ENCODE measurements at places on chromosomes 3 and 15. TPM values are rescaled to one million over a fixed set of nuclear protein-coding genes. Genes with fewer than 3 reads are reported as not detected.

DNA sequence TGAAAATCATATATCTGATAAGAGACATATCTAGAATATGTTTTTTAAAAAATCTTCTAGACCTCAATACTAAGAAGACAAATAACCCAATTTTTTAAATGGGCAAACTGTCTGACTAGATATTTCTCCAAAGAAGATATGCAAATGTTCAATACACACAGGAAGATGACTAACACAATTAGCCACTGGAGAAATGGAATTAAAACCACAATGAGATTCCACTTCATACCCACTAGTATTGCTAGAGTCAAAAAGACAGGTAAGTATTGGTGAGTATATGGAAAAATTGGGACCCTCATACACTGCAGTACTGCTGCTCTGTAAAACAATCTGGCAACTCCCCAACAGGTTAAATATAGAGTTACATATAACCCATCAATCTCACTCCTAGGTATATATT, 33.1 kb upstream of the TOPAZ1 start:
- DNase-seq = no peak

Gene RHOV
- 4.1 TPM for total RNA-seq

GRCh38 chr3:160473978-160474377, 24.4 kb upstream of the TRIM59 start:
- no peak for DNase-seq

DNA sequence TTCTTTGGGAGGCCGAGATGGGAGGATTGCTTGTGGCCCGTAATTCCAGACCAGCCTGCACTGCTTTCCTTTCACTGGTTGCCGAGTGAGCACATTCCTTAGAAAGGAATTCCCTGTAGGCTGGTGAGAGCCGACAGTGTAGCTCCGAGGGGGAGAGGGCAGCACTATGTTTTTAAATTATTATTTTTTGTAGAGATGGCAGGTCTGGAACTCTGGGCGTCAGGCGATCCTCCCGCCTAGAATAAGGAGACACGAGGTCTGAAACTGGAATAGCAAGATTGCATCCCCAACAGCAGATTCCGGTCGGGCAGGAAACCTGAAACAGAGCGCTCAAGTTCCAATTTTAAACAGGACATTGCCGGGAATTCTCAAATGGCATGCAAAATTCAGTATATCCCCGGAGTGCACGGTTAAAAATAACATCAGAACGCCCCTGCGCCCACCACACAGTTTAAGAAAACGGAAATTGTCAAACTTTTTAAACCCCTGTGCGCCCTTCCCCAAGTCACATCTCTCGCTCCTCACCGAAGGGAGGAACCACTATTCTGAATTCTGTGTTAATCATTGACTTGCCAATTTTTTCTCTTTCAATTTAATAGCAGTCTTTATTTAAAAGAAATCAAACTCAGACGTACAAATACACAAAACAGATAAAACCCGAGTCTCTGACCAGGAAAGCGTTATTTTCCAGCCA, 643 bp upstream of the RNU5B-1 start:
- DNase-seq = peak; percentile 55

Gene CP
- 0.28 TPM for total RNA-seq

DNA sequence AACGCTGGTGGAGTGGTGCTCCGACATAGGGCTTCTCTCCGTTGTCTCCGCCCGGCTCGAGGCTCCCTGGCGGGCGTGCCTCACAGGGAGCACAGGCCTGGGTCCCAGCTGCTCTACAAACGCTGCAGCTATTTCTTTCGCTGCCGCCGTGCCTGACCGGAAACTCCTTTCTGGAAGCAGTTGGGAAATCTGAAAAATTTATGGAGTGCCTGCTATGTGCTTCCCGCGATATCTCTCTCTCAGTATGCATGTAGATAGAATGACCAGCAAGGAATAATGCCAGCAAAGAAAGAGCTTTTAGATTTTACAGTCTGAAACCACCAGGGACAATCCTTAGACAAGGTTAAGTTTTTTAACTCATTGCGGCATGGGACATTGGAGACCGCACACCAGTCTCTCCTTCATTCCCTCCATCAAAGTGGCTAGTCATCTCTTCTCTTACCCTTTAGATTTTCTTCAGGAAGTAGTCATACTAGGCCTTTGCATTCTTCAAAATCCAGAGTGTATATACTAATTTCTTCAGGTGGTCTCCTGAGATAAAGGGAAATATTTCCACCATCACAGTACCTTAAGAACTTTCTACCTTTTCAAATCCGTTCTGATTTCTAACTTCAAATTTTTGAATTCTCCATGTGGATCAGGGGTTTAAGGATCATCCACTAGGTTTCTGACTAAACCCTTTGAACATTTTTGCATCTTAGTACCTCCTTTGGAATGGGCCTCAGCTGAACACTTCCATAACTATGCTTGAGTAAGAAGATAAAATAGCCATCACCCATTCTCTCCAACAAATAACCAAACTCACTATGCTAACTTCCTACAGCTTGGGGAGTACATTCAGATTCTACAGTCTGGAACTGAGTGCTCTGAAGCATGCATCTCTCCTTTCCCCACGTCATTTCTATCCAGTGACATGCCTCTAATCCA, 1.1 kb upstream of the NPHP3 start:
- no peak for DNase-seq

Gene PLS1
- total RNA-seq = 50.4 TPM

- DNase-seq = no peak
These were observed 4.1 kb downstream of the MYL3 start for GRCh38 chr3:46859001-46859710.

Gene CXCR6
- 0.74 TPM for total RNA-seq

GRCh38 chr3:30256474-30256873, 349.9 kb upstream of the TGFBR2 start:
- DNase-seq = no peak
